NCI-H1417 (cell line): ENCODE measurements at places on chromosomes 7 and 10.

DNA sequence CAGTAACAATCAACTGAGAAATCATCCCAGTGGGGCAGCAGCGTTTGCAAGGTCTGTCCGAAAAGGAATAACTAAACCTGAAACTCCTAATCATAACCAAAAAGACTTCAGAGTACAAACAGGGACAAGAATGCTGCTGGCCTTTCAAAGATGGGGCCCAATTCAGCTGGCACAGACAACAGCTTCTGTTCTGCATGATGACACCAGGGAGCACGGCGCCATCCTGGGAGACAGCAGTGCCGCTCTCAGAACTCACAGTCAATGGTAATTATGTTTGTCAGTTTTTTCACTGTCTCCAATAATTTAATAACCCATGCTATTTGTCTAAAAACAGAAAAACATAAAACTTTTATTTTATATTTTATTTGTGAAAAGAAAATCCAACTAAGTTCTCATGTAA, 90.0 kb downstream of the LARP4B start:
- no peak for DNase-seq

- DNase-seq = peak; percentile 45
Measured at GRCh38 chr7:12771378-12771877, 84.0 kb downstream of the ARL4A start.

DNA sequence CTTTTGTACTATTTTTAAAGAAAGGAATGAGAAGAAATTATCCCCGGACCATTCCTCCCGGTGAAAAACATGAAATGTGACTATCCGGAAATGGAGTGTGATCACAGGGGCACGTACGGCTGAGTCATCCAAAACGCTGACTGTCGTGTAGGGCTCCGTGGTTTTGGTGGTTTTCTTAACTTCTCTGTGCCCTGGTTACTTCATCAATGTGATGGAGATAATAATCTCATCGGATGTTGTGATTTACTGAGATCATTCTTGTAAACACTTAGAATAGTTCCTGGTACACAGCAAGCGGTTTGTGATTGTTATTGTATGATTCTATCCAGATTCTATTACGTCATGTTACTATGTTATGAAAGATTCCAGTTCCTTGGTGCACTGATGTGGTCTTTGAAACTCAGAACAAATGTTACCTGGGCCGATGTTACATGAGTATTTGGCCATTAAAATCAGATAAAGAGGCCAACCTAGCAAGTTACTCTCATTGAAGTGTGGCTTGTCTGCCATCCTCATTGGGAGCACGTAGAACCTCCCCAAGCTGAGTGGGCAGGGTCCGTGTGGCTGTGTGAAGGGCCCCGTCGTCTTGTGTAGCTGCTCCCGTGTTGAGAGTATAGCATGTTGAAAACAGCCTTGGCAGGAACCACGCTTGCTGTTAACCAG, 99.5 kb downstream of the CAMK1D start:
- DNase-seq = no peak

- no peak for DNase-seq
Measured at GRCh38 chr7:26858735-26859134, 5.7 kb downstream of the SKAP2 start.

DNA sequence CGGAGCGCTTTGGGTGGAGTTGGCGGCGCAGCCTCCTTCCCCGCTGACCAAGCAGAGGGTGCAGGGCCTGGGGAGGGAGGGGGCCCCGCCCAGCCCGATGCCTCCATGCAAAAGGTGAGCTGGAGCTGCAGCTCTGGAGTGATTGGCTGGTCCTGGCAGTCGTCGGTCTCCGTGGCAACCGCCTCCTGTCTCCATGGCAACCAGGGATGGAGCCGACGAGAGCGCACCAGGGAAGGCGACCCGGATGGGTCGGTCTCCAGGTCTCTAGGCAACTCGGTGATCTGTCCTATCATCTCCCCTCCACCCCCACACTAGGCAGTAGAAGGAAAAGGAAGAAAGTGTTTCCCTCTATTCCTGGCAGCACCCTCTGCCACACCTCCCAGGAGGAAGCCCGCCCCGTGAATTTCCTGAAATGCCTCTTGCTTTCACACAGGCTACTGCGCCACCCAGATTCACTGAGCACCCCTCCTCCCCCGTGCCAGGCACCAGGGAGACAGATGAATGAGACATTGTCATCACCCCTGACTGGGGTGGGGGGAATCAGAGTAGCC, 647 bp upstream of the NACAD start:
- DNase-seq = peak; percentile 100

GRCh38 chr10:12235796-12236195, 39.8 kb downstream of the CDC123 start:
- no peak for DNase-seq

GRCh38 chr10:93841961-93842360, 51.8 kb upstream of the SLC35G1 start:
- DNase-seq = no peak

GRCh38 chr10:112583236-112583939, 136.4 kb downstream of the VTI1A start:
- no peak for DNase-seq

DNA sequence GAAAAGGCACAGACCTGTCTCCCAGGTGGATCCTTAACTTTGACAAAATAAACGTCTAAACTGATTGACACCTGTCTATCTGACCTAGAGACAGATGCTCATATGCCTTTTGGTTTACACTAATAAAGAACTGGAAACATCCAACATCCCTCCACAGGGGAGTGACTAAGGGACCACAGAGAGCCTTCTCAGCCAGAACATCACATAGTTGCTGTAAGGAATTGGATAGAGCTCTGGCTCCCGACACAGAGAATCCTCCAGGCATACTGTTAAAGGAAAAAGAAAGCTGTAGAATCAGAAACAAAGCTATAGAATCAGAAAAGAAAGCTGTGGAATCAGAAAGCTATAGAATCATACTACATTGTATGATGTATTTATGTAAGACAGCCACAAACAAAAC, 258.8 kb downstream of the STK31 start:
- DNase-seq = no peak

- no peak for DNase-seq
Measured at GRCh38 chr10:132834311-132834761, 48.4 kb upstream of the NKX6-2 start.

DNA sequence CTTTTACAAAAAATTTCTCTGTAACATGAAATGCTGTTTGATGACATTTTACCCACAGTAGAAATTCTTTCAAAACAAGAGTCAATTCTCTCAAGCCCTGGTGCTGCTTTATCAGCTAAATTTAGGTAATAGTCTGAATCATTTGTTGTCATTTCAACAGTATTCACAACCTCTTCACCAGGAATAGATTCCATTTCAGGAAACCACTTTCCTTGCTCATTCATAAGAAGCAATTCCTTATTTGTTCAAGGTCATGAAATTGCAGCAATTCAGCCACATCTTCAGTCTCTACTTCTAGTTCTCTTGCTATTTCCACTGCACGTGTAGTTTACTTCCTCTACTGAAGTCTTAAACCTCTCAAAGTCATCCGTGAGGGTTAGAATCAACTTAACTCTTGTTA, 14.1 kb downstream of the STAG3 start:
- no peak for DNase-seq

GRCh38 chr7:146772601-146773000, 656.0 kb downstream of the CNTNAP2 start:
- no peak for DNase-seq

DNA sequence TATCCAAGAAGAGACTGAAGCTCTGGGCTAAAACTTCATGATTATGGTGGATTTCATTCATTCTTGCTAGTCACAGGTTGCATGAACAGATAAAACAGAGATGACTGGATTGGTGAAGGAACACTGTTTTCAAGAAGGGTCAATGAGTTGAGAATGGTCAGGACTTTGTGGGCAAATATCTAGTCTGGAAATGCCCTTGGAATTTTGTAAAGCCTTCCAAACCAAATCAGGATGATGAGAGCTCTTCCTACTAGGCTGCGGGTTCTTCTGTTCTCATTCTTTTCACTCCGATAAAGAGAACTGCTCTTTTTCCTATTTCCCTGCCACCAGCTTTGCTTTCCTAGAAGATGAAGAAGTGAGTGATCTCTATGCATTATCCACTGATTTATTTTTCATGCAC, 171.4 kb downstream of the ARID5B start:
- DNase-seq = peak; percentile 15

DNA sequence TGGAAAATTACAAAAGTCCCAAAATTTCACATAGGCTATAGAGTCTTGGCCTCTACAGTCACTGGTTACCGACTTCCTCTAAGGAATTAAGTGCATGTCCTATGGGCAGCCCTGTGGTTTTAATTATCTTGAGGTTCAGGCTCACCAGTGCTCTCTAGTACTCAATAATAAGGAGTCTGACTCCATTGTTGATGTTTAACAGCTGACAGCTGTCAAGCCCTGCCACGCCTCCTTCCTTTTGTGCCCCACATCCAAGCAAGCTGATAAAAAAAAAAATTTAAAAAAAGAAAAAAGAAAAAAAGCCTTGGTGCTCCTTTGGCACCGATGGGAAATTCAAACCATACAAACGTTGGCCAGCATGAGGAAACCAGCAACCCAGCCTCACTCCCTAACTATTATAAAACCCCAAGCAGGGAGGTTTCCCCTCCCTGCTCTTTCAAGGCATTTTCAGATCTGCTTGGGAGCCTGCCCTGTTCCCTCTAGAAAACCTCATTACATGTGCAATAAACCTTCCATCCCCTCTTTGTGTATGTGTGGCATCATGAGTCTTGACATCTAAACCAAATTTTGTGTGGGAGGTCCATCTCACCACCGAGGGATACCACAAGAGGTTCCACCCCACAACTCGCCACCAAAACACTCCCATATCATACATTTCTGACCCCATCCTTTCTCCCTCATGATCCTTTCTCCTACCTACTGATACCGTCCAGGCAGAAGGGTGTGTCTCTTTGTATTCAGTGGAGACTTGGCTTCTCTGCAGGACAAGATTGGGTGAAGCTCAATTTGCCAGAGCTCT, 70.9 kb upstream of the CCDC71L start:
- peak; percentile 19 for DNase-seq

GRCh38 chr10:98745645-98746044, 298.9 kb upstream of the HPS1 start:
- DNase-seq = no peak

DNA sequence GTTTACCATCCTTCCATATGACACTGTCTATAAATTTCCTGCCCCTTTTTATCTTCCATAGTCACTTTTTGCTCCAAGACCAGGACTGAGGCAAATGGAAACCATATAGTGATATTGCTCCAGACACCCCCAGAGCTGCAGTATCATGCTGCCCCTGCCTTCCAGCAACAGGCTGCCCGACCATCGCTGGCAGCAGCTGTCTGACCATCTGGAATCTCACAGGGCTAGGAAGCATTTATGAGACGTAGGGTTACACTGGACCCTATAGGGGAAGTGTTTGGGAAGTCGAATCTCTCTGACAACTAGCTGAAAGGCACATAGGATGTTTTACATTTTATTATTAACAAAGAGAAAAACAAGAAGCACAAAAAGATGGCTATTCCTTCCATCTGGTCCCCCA, 19.4 kb downstream of the ENO4 start:
- DNase-seq = peak; percentile 75

DNA sequence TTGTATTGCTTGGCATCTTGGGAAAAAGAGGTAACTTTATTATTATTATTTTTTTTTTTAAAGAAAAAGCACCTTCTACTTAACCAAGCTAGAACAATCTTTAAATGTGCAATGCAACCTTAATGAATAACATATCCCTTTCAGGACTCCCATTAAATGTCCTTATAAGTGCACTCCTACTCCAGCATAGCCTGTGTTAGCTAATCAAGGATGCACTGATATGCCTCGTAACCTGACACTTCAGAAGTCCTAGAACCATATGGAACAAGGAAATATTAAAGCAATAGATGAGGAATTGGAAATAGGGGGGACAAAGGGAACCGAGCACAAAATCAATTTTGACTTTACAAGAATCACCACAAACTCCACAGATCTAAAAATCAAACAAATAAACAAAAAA, 522.4 kb downstream of the PARD3 start:
- DNase-seq = no peak

DNA sequence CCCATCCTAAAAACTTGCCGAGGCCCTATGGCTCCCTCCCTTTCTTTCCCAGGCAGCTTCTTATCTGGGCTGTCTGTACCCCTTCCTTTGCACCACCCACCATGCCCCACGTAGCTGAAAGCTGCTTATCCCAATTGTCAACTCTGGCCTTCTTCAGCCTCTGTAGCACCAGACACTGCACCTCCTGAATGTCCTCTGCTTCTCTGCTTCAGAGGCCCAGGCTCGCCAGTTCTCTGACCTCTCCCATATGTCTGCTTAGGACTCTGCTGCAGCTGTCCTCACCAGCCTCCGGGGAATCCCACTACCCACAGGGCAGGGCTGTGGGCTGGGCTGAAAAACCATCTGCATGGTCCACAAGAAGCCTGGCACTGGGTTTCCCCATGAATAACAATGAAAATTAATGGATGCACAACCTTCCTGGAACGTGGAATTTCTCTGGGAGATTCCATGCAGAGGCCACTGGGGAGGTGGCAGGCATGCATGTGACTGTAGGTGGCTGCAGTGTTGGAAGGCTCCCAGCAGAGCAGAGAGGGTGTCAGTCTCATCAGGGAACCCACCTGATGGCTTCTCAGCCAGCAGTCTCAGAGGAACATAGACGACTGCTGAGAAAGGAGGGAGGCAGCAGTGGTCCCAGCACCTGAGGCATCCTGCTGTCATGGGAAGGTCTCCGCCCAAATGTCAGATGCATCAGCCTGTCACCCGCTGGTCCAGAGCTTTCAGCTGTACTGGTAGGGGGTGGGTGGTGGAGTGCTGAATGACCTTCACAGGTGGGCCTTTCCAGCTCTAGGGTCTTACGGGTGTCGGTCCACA, 16.8 kb upstream of the SH2D4B start:
- DNase-seq = no peak

- DNase-seq = no peak
Measured at GRCh38 chr10:51524041-51524440, 175.4 kb downstream of the CSTF2T start.

DNA sequence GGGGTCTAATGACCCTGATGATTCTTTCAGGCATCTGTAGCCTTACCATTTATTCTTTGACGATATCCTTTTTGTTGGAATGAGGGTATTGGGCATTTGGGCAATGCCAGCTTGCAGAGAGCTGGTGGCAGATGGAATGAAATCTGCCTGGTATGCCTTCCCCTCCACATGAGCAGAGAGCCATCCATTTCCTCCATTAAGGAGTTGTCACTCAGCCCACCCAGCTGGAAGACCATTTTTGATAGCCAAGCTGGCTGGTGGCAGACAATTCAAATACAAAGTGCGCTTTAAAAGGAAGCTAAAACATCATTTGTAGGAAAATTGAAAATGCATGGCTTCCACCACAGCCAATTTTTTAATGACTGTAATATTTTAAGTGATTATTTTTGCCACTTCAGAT, 240.1 kb upstream of the SLC26A5 start:
- DNase-seq = peak; percentile 51

- no peak for DNase-seq
Measured at GRCh38 chr10:22435650-22436049, 90.4 kb downstream of the SPAG6 start.

- DNase-seq = peak; percentile 4
Measured at GRCh38 chr10:69731184-69731583, 70.5 kb upstream of the COL13A1 start.
